ENCODE measurements at places on chromosomes 16 and 17. TPM values are rescaled to one million over a fixed set of nuclear protein-coding genes. Genes with fewer than 3 reads are reported as not detected.
A peak's percentile ranks its signal among the peaks of the same experiment; 100 is the strongest.

The RAC3 gene
- 13.4 TPM for polyA plus RNA-seq

The UNC13D gene
- polyA plus RNA-seq = 6.6 TPM

- DNase-seq = no peak
These were observed 23.1 kb upstream of the BAHCC1 start for GRCh38 chr17:81371910-81372760.

- DNase-seq = peak; percentile 90
These were observed at the start of gene CANT1 for GRCh38 chr17:79009397-79010303. Gene CANT1 (minus strand): TSS chr17:79009764. CDS start chr17:78997622, 12,142 bp downstream.

GRCh38 chr17:866568-867103 lies 84.5 kb downstream of the MRM3 start:
- DNase-seq = no peak

- DNase-seq = peak; percentile 41
These were observed 228.5 kb upstream of the PMFBP1 start for GRCh38 chr16:72400257-72401083.

The DNAI2 gene
- 0.37 TPM for polyA plus RNA-seq

The TMIGD1 gene
- polyA plus RNA-seq = 0.61 TPM

DNA sequence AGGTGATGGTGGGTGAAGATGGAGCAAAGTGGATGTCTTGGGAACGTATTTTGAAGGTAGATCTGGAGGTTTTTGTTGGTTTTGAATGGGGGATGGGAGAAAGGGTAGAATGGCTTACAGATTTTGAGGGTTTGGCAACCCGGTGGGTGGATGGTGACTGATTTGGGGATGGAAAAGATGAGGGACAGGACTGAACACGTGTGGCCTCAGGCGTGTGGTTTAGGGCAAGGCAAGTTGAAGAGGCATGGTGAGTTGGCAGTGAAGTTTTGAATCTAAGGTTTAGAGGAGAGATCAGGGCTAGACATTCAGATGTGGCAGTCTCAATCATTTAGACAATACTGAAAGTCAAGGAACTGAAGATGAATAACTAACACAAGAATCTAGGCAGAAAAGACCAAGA lies 5.0 kb upstream of the DCTPP1 start:
- DNase-seq = no peak

The SPATA22 gene
- polyA plus RNA-seq = 0.38 TPM

DNA sequence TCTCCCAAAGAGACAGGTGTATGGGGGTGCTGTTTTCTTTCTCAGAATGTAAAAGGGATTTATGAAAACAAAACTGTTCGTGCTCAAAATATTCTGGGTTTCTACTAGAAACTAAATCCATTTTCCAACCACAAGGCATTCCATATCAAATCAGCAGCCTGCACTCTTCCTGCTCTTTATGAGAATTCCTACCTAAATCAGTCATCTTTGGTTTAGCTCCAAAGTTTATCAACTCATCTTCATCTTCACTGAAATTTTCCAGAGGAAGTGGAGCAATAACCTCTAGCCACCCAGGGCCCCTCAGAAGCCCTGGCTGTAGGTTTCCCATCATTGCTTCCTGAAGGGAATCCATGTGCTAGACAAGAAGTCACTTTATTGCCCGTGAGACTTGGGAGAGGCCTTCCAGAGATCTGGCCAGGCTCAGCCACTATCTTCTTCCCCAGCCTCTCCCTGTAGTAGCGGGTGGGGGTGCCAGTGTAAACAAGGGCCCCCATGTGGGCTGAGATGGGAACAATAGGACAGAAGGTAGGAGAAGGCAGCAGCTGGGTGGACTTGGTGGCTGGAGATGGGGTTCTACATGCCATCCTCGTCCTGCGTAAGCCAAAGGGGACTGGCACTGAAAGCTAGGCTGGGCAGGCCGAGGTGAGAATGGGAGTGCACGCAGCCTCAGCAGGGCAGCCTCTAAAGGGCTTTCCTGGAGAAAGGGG lies 22.0 kb upstream of the ALDH3A1 start:
- DNase-seq = no peak

DNA sequence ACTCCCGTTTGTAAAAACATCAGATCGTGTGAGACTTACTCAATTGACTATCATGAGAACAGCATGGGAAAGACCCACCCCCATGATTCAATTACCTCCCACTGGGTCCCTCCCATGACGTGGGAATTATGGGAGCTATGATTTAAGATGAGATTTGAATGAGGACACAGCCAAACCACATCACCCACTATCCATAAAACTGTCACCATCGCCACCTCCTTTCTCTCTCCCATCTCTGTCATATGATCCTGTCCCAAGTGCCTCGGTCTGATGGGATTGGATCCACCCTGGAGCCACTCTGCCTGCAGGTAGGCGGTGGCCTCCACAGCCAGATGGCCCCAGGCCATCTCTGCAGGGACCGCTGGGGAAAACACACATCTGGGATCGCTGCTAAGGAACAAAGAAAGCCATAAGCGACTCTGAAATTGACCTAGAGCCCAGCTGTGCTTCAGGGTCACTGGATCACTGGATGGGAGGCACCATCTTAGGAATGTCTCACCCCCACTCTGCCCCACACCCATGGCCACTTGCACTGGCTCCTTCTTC lies 61.2 kb downstream of the TMEM186 start:
- no peak for DNase-seq

DNA sequence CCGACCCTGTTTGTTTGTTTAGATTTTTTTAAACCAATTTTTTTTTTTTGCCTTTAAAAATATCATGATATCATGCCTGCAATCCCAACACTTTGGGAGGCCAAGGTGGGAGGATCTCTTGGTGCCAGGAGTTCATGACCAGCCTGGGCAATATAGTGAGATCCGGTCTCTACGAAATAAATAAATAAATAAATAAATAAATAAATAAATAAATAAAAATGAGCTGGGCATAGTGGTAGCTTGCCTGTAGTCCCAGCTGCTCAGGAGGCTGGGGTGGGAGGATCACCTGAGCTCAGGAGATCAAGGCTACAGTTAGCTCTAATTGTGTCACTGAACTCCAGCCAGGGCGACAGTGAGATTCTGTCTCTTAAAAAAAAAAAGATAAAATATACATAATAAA lies 8.1 kb upstream of the IGF2BP1 start:
- no peak for DNase-seq

- no peak for DNase-seq
These were observed 7.1 kb downstream of the MYBBP1A start for GRCh38 chr17:4548061-4548461.
